CD4-positive, alpha-beta memory T cell (primary cell): ENCODE measurements at places on chromosomes 2 and 18.

DNA sequence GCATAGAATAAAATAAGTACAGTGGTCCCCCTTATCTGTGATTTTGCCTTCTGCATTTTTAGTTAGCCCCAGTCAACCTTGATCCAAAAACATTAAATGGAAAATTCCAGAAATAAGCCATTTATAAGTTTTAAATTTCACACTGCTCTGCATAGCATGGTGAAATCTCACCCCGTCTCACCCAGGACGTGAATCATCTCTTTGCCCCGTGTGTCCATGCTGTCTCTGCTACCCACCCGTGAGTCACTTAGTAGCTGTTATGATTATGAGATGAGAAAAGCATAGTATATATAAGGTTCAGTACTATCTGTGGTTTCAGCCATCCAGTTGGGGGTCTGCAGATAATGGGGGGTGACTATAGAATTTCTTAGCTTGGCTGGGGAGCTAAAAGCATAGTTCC, 67.3 kb downstream of the RHBDD1 start:
- no peak for DNase-seq

DNA sequence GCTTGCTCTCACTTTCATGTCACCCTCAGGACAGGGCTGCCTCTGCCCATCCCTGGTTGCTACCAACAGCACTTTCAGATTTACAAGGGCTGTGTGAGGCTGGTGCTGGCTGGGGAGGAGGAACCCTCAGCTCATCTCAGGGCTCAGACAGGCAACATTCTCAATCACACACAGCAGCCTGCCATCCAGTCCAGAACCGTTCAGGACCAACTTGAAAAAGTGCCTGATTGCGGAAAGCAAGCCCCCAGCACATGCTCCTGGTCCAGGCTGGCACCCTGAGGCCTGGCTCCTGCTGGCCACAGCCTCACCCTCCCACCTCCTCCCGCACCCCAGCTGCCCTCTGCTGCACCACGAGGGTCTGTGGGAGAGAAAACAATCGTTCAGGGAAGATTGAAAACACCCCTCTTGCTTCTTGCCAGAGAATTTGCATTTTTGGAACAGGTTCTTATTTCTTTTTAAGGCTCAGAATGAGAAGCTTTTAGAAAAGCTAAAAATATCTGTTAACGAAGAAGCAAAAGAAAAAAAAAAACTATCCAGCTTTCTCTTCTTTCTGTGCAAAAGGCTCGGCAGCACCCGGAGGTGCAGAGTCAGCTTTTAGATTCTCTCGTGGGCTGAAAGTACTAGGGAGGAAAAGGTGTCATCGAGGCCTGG, 403.8 kb upstream of the ID2 start:
- no peak for DNase-seq

DNA sequence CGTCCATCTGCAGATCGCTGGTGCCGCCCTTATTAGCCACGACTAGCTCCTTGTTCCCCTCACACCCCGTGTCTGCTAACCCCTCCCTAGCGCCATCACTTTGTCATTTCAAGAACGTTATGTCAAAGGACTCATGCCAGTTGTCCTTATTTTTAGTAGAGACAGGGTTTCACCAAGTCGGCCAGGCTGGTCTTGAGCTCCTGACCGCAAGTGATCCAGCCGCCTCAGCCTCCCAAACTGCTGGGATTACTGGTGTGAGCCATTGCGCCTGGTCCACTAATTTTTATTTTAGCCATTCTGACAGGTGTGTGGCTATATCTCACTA, 138.9 kb upstream of the HDAC4 start:
- no peak for DNase-seq

DNA sequence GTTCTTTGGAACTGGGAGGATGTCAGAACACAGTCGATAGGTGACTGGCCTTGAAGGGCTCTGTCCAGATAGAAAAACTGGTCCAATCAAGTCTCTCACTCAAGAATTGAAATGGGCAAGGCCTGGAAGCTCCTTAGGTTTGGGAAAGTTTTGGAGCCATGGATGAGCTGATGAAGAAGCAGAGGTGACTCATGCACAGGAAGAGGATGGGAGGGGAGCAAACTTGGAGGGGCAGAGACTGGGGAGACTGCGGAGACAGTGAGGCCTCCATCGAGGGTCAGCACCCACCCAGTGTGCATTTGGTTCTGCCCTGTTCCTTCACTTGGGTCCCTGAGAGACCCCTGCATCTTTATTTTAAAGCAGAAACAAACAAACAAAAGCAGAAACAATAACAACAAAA, 41.1 kb downstream of the SOWAHC start:
- DNase-seq = no peak

DNA sequence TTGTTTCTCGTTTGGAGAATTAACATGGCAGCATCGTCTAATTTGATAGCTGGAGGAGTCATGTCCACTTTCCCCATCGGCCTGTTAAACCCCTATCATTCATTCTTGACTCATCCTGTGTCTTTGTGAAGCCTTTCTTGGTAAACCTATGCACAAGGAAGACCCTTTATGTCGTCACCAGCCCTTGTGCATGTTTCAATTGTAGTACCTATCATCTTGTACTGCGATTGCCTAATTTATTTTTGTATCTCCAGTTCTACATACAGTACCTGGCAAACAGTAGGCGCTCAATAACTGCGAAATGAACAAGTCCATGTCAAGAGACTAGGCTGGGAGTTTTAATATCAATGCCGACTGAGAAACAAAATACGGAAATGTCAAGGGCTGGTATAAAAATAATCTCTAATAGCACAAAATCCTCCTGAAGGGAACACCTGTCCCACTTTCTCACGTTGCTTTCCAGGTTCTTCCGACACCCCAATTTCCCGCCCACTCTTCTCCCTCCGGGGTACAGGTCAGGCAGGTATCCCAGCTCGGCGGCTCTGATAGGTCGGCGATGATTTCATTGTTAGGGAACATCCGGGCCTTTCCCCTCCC, 1.3 kb upstream of the PPM1B start:
- DNase-seq = no peak

- DNase-seq = no peak
Observed at GRCh38 chr18:44080054-44080453, 600.6 kb upstream of the SETBP1 start.

GRCh38 chr2:43086451-43087221, 139.8 kb downstream of the ZFP36L2 start:
- DNase-seq = no peak

GRCh38 chr2:21819454-21819853, 695.7 kb downstream of the TDRD15 start:
- DNase-seq = no peak

- no peak for DNase-seq
Observed at GRCh38 chr2:67213270-67213670, 183.9 kb upstream of the ETAA1 start.

- DNase-seq = no peak
Observed at GRCh38 chr2:126429103-126429502, 226.9 kb upstream of the GYPC start.

GRCh38 chr2:151287513-151288250, 1.8 kb downstream of the NMI start:
- peak; percentile 41 for DNase-seq

- no peak for DNase-seq
Observed at GRCh38 chr18:38709122-38709521, 1143.5 kb upstream of the CELF4 start.

GRCh38 chr2:112782234-112782799, 2.0 kb downstream of the IL1A start:
- DNase-seq = no peak

DNA sequence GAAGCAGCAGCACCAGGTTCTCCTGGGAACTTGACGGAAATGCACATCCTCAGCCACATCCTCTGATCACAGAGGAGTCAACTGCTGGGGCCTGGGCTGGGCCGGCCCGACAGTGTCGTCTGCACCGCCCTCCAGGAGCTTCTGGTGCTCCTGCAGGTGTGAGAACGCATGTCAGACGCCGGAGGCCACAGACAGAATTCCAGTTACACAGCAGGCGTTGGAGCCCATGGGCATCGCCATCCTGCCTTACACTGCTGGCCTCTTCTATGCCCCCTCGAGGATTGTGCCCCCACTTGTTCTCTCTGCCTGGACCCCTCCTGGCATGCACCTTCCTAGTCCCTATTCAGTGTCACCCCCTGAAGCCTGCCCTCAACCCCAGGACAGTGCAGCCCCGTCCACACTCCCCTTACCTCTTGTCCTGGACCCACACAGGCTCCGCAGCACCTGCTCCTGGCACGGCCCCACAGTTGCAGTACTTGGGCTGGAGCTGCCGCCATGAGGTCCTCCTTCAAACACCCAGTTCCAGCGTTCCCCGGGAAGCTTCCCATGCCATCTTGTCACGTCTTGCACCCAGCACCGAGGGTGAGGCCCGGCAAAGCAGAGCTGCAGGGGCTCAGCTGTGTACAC, 37.5 kb downstream of the ADI1 start:
- no peak for DNase-seq

DNA sequence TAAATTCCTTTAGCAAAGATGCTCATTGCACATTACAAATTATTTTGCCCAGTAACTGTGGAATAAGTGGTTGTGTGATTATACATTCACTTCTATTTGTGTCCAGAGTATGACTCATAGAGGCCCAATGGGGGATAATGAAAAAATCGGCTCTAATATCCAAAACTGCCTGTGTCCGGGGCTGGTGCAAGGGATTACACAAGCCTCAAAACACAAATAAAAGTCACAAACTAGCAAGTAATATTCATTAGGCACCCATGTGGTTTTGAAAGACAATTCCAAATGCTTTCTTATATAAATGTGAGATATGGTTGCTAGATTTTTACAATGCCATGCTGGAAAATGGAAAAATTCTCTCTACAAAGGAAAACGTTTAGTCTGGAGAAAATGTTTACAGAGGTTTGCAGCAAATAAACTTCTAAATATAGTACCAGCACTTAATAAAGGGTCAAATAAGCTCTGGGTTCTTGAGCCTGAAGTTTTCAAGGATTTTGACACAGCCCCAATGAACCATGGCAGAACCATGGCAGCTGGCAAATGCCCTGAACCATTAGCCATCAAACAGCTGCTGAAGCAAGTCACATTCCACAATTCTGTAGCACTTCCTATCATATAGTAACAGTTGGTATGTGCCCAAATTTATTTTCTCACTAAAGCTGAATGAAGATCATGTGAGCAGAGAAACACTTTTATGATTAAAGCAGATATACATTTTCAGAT, 40.5 kb downstream of the IRS1 start:
- DNase-seq = no peak

GRCh38 chr2:99602476-99602875, 112.7 kb upstream of the REV1 start:
- no peak for DNase-seq

- DNase-seq = no peak
Observed at GRCh38 chr2:163594497-163594896, 141.3 kb downstream of the FIGN start.
